Smooth muscle cell of the brain vasculature (primary cell): ENCODE measurements at places on chromosomes 7 and 10.

GRCh38 chr7:149787428-149788299 is 14.3 kb upstream of the ZNF467 start:
- DNase-seq: no peak

DNA sequence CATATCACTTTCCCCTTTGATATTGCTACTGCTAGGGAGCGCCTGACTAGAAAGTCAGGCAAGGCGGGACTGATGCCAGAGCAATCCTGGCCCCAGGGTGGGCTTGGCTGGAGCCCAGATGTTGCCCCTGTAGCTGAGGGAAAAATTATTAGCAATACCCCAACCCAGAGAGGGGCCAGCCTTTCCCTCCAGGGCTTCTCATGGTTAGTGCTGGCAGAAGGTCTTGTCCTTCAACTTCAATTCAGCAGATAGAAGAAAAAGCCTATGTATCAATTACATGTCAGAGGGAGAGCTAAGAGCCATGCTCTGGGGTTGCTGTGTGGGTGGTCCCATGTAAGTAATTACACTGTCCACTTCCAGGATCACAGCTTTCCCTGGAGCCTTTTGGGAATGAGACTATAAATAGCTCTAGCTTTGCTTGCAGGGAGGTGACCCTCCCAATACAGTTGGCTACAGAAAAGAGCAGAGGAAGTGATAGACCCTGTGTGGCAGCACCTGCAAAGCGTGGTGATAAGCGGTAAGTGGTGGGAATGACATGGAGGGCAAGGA is 579.1 kb downstream of the CCSER2 start:
- no peak for DNase-seq

- DNase-seq: no peak
Measured at GRCh38 chr10:77710081-77710551, 72.5 kb upstream of the KCNMA1 start.

DNA sequence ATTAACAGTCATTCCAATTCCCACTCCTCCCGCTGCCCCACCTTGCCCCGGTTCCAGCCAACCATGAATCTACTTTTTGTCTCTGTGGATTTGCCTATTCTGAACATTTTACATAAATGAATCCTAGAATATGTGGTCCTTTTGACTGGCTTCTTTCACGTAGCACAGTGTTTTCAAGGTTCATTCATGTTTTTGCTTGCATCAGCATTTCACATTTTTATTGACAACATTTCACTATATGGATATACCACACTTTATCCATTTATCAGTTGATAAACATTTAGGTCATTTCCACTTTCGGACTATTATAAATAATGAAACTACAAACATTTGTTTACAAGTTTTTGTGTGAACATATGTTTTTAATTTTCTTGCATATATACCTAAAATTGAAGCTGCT is 182.0 kb downstream of the ZNF248 start:
- DNase-seq: no peak

GRCh38 chr7:20293336-20293735 is 37.4 kb upstream of the ITGB8 start:
- no peak for DNase-seq

DNA sequence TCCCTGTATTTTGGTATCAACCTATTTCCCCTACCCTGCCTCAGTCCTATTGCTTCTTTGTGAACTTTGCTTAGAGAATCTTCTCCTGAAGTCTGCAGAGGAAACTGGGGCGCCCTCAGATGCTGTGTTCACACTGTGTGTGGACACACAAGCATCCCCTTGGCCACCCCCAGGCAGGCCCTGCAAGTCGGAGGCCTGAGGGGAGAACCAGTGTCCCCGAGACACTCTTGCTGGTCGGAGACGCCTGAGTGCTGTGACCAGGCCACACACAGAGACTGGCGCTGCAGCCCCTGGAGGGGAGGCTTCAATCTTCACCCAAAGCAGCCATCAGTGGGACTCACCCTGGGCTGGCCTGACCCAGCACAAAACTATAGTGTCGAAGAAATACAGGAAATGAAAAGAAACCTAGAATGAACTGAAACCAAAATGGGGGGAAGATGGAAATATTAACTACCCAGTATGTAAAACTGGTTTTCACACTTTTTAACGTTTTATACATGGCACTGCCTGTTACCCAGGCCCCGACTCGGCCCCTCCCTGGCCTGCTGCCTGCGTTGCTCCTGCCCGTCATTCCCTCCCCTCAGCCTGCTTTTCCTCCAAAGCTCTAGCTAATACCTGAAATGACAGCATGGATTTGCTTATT is 48.4 kb upstream of the FAM20C start:
- DNase-seq: no peak

GRCh38 chr7:129830949-129831348 is 121.8 kb downstream of the UBE2H start:
- no peak for DNase-seq

- no peak for DNase-seq
Measured at GRCh38 chr10:93745408-93746065, 12.2 kb upstream of the LGI1 start.

- no peak for DNase-seq
Measured at GRCh38 chr10:131973160-131973951, 8.4 kb downstream of the BNIP3 start.

DNA sequence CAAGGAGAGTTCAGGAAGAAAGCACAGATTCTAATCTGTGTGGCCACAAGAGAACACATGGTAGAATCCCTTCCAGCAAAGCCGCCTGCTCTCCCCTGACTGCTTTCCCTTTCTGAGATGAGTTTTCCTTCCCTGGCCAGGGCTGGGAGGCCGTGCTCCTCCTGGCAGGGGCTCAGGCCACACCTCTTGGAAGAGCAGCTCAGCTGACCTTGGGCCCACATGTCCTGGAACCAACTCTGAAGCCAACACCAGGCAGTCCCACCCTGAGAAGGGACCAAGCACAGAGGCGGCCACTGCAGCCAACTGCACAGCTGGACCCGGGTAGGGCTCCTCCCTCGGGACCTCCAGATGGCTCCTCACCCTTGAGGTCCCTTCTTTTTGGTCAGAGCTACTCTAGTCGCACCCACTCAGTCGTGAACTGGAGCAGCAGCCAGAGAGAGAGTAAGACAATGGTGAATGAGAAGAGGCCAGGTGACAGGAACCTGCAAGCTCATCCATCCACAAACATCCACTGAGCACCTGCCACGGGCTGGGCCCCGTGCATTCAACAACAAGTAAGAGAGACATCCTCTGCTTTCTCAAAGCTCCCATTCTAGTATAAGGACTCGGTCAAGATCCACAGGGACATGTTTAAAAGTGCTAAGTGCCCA is 40.3 kb downstream of the FAM53B start:
- no peak for DNase-seq

DNA sequence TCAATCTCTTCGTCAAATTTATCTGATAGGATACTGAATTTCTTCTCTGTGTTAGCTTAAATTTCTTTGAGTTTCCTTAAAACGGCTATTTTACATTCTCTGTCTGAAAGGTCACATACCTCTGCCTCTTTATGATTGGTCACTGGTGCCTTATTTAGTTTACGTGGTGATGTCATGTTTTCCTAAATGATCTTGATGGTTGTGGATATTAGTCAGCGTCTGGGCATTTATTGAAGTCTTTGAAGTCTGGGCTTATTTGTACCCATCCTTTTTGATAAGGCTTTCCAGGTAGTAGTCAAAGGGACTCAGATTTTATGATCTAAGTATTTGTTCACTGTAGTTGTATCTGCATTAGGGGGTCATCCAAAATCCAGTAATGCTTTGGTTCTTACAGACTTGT is 1407.5 kb upstream of the LRRTM3 start:
- DNase-seq: no peak

GRCh38 chr7:29105752-29106668 is 40.3 kb downstream of the CPVL start:
- DNase-seq: peak; percentile 26
